ENCODE measurements at places on chromosomes 2 and 18. TPM values are rescaled to one million over a fixed set of nuclear protein-coding genes. Genes with fewer than 3 reads are reported as not detected.
A peak's percentile ranks its signal among the peaks of the same experiment; 100 is the strongest.

DNA sequence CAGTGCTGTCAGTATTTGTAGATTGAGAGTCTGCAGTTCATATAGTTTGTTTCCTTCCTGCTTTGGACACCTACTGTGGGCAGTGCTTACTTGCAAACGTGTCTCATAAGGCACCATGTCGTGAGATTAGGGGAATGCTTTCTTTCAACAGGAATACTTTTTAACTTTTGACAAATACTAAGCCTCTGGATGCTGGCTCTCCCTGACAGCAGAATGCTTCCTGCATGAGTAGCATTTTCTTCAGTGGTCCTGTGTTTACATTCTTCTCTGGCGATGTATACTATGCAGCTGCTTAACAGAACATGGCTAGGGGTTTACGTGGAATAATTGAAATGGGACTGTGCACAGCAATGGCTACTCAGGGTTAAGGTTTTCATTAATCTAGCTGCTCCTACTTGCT, 807.5 kb downstream of the MBD2 start:
- DNase-seq = no peak

GRCh38 chr18:44851856-44852621, 171.4 kb downstream of the SETBP1 start:
- no peak for DNase-seq

GRCh38 chr18:74869904-74870863, 272.5 kb downstream of the ZNF407 start:
- no peak for DNase-seq

DNA sequence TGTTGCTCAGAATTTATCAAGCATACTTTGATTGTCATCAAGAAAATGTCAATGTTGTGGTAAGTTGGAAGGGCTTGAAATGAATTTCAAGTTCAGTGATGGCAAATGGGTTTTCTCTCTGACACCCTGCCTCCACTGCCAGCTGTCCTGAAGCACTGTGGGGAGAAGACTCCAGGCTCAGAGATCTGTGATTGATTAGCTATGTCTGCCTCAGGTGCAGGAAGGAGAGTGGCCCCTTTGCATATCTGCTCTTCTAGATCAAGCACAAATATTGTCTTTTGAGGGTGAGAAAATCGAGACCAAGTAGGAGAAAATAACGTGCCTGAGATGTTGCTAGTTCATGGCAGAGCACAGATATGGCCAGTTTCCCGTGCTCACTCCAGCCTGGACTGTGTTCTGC, 178.8 kb upstream of the GLI2 start:
- no peak for DNase-seq

GRCh38 chr2:151357359-151357758, at the start of gene TNFAIP6:
TNFAIP6 (plus strand) TSS chr2:151357592; CDS start chr2:151357667, 75 bp downstream.
- no peak for DNase-seq

- no peak for DNase-seq
Observed at GRCh38 chr2:215843579-215843978, 169.8 kb downstream of the MREG start.

DNA sequence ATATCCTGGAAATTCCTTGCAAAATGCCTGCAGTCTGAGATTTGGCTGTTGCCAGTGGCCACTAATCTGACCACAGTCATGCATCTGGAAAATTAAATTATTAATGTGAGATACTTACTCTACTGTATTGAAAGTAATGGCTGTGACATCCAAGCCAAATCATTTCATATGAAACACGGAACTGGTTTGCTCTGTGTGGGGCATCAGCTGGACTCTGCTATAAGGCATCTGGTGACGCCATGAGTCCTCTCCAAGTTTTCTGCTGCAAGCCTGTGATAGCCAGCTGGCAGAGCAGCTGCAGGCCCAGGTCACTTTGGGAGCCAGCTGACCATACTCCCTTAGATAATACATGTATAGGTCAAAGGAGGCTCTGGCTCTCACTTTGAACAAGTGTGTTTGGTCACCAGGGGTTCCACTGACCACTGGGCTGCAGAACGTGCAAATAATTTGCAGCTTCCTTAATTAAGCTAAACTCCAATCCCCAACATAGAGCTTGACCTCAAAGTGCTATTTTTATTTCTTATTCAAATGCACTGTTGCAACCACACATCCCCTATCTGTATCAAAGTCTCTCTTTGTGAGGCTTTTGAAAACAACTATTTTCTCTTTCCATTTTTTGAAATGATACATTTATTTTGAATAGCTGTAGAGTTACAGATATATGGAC, 152.9 kb downstream of the NCKAP5 start:
- no peak for DNase-seq

GRCh38 chr2:216285701-216286100, 86.6 kb downstream of the MARCHF4 start:
- DNase-seq = no peak

- DNase-seq = no peak
Observed at GRCh38 chr2:176814274-176814673, 398.3 kb upstream of the HNRNPA3 start.

- no peak for DNase-seq
Observed at GRCh38 chr18:51029378-51029693, 677 bp upstream of the SMAD4 start.

- no peak for DNase-seq
Observed at GRCh38 chr2:22907330-22907729, 477.6 kb upstream of the KLHL29 start.

- DNase-seq = no peak
Observed at GRCh38 chr2:175049661-175050060, 44.5 kb upstream of the CHN1 start.

DNA sequence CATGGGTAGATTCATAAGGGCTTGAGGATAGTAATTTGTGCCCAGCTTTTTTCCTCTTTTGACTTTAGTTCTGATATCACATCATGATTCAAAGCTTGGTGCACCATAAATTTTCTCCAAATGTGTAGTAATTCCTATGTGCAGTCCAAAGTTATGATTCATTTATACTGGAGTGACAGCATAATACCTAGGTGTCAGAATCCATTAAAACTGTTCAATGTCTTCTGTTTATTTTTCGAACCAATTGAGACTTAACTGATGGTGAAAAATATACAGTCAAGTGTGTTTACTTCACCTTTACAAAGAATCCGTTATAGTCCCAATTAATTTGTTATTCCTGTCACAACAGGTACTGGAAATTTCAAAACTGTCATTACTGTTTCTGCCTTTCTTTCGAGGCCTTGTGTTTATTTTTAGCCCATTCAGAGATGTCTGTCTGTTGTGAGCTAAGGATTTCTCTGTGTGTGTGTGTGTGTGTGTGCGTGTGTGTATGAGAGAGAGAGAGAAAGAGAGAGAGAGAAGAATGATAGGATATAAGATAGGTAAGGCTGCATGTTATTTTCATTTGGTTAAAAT, 389.7 kb upstream of the ATP5MC3 start:
- no peak for DNase-seq

DNA sequence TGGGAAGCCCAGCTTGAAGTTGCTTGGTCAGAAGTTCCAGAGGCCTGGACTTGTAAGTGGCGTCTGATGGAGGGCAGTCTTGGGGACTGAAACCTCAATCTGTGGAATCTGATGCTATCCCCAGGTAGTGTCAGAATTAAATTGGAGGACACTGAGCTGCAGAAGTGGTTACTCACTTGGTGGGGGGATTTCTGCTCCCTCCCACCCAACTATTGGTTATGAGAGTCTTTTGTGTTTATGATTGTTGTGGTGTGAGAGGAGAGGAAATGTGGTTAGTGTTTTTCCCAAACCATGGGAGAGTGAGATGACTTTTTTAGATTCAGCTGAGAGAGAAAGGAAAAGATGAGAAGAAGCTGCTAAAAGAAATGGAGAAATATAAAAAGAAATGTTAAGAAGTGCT, 12.8 kb downstream of the ZBTB14 start:
- DNase-seq = no peak

- DNase-seq = no peak
Observed at GRCh38 chr2:145226901-145227300, 707.0 kb upstream of the ZEB2 start.

DNA sequence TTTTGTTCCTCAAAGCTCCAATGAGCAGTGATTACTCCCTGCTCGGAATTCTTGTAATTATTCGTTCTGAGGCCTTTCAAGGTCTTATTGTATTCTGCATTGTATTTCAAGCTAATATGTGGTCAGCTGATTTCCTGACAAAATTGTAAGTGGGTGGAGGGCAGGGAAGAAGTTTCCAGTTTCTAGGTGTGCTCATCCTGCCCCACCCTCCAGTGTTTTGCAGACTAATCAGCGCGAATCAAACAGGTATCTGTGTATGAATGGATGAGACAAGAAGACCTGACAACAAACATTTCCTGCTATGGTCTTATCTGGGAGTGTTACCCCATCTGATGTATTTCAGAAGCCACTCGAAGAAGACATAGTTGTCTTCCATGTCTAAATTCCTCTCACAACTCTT, 35.3 kb downstream of the MYCN start:
- no peak for DNase-seq

GRCh38 chr18:10061566-10062140, 147.8 kb downstream of the VAPA start:
- no peak for DNase-seq

- DNase-seq = peak; percentile 97
Observed at GRCh38 chr2:70871398-70872211, 36.0 kb upstream of the CD207 start.

- no peak for DNase-seq
Observed at GRCh38 chr18:2933995-2934394, 78.9 kb downstream of the LPIN2 start.

GRCh38 chr2:14927021-14927564, 294.6 kb downstream of the LRATD1 start:
- DNase-seq = no peak

GRCh38 chr18:24559526-24559925, 99.1 kb downstream of the HRH4 start:
- no peak for DNase-seq

DNA sequence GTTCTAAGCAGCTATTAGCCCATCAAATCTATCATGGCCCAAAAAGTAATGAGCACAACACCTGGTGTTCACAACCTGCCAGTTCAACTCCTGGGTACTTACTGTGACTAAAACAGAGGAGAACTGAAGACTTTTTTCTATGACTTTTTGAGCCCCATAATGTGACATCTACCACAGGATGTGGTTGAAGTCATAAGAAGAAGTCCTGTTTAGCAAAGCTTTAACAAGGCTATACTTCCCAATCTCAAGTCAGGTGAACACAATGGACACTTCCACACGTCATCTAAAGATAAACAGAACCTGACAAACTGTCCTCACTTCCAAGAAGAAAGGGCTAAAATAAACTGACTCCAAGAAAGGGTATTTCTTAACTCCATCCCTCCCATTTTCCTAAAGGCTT, 138.8 kb downstream of the ATAD2B start:
- DNase-seq = no peak

DNA sequence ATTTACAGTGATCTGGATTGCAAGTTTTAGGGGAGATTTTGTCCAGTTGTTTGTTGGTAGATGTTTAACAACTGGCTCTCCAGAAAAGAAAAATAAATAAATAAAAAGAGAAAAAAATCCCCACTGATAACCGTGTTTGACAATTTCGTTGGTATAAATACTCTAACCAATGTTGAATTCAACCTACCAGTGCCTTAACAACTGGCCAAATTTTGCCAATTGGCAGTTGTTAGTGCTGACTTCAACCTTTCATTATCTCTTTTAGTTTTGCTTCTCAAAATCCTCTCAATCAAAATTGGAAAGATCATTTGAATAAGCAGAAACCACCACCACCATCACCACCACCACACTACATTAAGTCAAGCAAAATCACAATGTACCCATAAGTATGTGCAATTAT, 490.3 kb downstream of the PIK3C3 start:
- DNase-seq = no peak

- DNase-seq = no peak
Observed at GRCh38 chr2:23662941-23663920, 263.7 kb downstream of the ATAD2B start.

DNA sequence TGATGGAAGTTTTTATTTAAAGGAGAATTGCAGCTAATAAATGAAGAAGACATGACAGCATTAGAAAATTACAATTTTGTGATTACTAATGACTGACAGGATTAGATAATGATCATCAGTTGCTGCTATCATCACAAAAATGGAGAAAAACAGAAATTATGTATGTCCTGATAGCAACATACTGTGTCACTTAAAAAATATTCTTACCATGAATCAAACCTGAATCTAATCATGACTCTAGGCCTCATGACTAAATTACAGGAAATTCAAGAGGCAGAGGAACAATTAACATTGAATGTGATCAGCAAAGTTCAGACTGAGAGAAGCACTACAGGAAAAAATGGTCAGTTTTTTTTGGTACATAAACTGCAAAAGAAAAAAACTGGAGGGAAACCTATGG, 147.8 kb downstream of the PMAIP1 start:
- DNase-seq = no peak

- DNase-seq = no peak
Observed at GRCh38 chr18:39232937-39233336, 1667.3 kb upstream of the CELF4 start.

GRCh38 chr18:60247103-60247502, 125.5 kb downstream of the MC4R start:
- DNase-seq = no peak

DNA sequence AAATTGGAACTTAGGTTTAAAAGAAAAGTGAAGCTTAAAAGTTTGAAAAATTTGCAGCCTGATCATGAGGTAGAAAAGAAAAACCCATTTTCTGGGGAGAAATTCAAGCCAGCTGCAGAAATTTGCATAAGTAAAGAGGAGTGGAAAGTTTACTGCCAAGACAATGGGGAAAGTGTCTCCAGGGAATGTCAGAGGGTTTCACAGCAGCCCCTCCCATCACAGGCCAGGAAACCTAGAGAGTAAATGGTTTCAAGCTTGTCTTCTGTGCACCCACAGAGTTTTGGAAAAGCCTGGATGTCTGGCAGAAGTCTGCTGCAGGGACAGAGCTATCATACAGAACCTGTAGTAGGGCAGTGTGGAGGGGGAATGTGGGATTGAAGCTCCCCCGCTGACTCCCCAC, 254.0 kb upstream of the FSIP2 start:
- no peak for DNase-seq

- DNase-seq = no peak
Observed at GRCh38 chr2:128734521-128735295, 416.0 kb upstream of the HS6ST1 start.

- no peak for DNase-seq
Observed at GRCh38 chr18:59736061-59736460, 38.8 kb upstream of the CCBE1 start.

Gene SETBP1
- total RNA-seq = 38.9 TPM

Gene UCN
- 1.6 TPM for total RNA-seq

Gene RGPD4
- total RNA-seq = 0.05 TPM

Gene PLCL1
- 0.32 TPM for total RNA-seq

Gene VSNL1
- 1.7 TPM for total RNA-seq

Gene CLEC4F
- total RNA-seq = not detected

Gene LIPG
- total RNA-seq = 32.4 TPM

Gene MTHFD2
- total RNA-seq = 101 TPM

Gene CASP10
- total RNA-seq = not detected

Gene MYO5B
- 0.25 TPM for total RNA-seq

Gene SDC1
- 85.4 TPM for total RNA-seq

Gene CHST9
- 0.49 TPM for total RNA-seq

Gene FRZB
- 32.9 TPM for total RNA-seq

Gene DNAJC10
- 103 TPM for total RNA-seq

Gene SERPINB11
- total RNA-seq = not detected

Gene LRRC30
- total RNA-seq = not detected

Gene NCL
- total RNA-seq = 999 TPM

Gene POTEJ
- not detected for total RNA-seq

Measured in neural crest cell (in vitro differentiated cells).